Colonic mucosa (tissue), 4 donors: ENCODE measurements at places on chromosomes 3 and 15. TPM values are rescaled to one million over a fixed set of nuclear protein-coding genes. Genes with fewer than 3 reads are reported as not detected.

The CFAP92 gene
- 1.2 TPM for total RNA-seq

The GDPGP1 gene
- total RNA-seq: 14.4 TPM

The ARGFX gene
- total RNA-seq: not detected

The STRIT1 gene
- total RNA-seq: not detected

The ZDHHC23 gene
- total RNA-seq: 33.2 TPM

The PLCD1 gene
- total RNA-seq: 46.8 TPM

The FOXB1 gene
- total RNA-seq: not detected

The FAN1 gene
- total RNA-seq: 12.0 TPM

The PPP1R14D gene
- total RNA-seq: 137 TPM

The UQCRC1 gene
- total RNA-seq: 753 TPM

The GJD2 gene
- not detected for total RNA-seq

The EPHA3 gene
- total RNA-seq: 1.7 TPM

The IP6K1 gene
- 26.8 TPM for total RNA-seq

GRCh38 chr3:156142702-156143101 lies 22.3 kb downstream of the KCNAB1 start:
- DNase-seq: no peak

DNA sequence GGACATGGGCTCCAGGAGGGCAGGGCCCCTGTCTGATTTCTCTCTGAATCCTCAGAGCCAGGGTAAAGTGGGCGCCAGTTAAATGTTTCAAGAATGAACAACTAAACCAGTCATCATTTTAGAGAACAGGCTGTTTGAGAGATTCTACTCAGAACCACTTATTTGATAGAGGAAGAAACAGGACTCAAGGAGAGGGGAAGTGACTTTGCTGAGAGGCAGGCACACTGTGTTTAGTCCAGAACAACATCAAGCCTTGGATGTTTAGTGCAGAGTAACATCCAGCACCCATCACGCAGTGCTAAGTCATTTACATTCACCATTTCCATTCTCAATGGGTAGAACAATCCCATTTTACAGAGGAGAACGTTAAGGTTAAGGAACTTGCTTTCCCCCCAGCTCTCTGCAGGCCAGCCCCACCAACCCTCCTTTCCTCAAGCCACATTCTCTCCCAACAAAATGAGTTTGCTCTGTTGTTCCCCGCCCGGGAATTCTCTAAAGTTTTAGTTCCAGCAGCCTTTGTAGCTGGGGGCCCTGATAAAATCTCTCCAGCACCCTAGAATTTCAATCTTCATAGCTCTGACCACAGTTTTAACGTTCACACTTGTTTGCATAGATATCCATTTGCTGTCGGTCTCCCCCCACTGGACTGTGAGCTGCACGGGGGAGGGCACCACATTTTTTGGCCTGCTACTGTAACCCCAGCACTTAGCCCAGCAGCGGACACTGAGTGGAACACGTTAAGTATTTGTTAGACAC lies 962 bp downstream of the NMNAT3 start:
- DNase-seq: no peak

DNA sequence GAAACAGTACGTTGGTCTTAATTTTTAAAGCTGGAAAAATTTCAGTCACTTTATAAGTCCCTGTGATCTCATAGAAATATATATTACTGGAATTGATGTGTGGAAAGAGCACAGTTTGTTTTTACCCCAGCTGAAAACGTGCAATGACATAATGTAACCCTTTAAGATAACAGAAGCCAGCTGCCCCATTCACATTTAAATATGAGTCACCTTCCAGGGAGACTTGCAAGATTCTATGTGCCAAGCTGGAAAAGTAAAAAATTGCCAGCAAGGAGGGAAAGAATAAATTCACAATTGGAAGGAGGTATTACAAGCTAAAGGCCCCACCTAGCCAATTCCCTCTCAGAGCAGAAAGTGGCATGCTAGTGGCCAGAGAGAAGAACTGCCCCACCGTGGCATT lies 50.2 kb downstream of the SAMMSON start:
- DNase-seq: no peak

GRCh38 chr15:37112971-37113670 lies 12.8 kb upstream of the MEIS2 start:
- DNase-seq: no peak

- no peak for DNase-seq
Observed at GRCh38 chr15:64800476-64800875, 25.0 kb downstream of the PIF1 start.

DNA sequence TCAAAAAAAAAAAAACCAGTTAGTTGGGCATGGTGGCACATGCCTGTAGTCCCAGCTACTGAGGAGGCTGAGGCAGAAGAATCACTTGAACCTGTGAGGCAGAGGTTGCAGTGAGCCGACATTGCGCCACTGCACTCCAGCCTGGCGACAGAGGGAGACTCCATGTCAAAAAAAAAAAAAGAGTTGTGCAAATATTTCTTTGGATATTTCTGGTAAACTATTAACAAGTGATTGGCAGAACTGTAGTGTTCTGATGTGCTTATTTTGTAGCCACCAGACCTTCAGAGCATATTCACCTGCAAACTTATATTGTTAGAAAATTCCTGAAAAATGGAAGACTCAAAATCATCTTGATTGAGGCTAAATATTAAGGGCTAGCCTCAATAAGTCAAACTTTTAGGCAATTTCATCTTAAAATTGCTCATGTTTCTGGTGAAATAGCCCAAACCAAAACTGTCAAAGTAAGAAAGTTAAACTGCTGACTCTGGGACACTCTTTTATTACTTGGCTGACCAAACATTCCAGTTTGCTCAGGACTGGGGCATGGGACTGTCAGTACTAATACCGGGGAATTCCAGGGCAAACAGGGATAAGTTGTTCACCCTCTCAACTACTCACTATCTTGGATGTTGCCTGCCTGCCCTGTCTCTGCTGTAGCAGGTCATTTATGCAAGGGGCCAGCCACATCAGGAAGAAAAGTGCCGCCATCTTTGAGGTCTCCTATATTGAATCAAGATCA lies 37.0 kb downstream of the ABHD2 start:
- no peak for DNase-seq

DNA sequence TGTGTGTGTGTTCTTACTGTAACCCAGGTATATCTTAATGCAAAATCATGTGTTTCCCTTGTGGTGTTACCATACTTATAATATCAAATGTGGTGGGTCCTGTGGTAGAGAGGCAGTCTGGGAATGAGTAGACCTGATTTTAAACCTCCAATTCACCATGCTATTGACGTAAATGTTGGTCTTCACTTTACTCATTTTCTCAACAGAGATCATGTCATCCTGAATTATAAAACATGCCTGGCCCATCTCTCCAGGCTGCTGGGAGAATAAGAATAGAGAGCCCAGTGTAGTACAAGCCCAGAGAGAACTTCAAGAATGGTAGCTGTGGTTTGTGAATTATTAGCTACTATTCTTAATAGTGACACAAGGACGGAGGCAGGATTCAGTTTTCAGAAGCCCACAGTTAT lies 88.1 kb downstream of the MBNL1 start:
- no peak for DNase-seq

GRCh38 chr3:46935168-46935858 lies 41.2 kb downstream of the CCDC12 start:
- no peak for DNase-seq

DNA sequence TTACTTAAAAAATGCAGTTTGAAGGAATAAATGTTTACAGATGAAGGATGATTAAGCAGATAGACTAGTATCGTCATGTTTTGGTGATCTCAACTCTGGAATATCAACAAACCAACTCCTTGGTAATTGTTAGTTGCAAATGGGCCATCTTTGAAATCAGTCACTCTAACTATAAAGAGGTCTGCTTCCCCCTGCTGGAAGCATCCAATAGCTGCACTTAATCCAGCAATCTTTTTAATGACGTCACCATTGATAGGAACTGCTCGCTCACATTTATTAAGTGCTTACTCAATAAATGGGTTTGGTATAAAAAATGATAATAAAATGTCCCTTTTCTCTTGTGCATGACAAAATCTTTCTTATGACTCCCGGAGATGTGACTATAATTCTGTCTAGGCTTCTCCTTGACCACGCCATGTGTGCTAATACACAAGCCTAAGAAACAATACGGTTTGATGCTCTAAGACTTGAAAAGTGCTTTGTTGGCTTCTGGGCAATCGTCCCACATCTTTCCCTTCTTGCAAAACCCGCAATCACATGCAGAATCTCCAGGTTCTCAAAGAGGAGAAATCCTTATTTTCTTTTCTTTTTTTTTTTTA lies 227.6 kb upstream of the POU1F1 start:
- DNase-seq: peak; percentile 29

DNA sequence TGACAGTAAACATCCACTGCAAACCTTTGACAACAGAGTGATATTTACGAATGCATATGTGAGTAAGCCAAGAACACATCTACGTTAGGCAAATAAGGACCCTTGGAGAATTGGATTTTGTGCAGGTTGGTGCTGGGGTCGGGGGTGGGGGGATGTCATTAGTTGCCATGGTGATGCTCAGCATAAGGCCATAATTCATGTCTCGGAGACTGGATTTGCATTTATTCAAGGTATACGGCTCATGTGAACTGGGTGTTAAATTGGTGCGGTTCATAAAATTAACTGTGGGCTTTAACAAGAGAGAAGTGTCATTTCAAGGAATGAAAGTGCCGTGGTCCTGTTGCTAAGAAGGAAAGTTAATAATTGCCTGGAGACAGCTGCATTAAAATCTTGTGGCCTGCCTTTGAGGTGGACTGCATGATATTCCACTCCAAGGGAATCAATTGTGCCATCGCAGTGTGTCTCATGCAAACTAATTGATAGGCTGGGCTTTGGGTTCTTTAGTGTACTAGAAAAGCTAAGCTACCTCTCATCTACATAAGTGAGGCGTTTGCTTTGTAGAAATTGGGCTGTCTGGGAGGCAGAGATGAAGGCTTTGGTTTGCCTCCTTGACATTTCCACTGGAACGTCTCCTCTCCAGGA lies 228.9 kb upstream of the FEZF2 start:
- DNase-seq: no peak

DNA sequence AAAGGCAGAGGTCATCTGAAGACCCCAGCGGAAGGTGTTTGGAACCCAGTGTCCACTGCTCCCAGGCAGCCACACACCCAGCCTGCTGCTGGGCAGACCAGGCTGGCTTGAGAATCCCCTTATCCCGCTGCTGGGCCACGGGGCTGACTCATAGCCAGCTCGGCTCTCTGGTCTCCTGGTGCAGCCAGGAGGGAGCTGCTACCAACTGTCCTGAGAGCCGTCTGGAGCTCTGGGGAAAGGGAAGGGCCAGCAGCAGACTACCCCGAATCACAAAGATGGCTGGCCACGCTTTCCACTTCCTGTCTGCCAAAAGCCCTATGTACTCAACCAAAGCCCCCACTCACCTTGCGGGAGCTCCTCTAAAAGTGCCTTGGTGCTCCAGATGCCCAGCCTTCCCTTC lies 38.3 kb downstream of the WHAMM start:
- DNase-seq: no peak

- DNase-seq: no peak
Observed at GRCh38 chr3:71944482-71945065, 159.6 kb upstream of the PROK2 start.

GRCh38 chr15:58474741-58475323 lies 43.0 kb downstream of the LIPC start:
- no peak for DNase-seq

- DNase-seq: no peak
Observed at GRCh38 chr15:57563416-57563815, 28.3 kb upstream of the MYZAP start.

- no peak for DNase-seq
Observed at GRCh38 chr3:185764163-185764979, 60.5 kb downstream of the IGF2BP2 start.

- no peak for DNase-seq
Observed at GRCh38 chr3:156582532-156583183, 27.7 kb upstream of the SSR3 start.

DNA sequence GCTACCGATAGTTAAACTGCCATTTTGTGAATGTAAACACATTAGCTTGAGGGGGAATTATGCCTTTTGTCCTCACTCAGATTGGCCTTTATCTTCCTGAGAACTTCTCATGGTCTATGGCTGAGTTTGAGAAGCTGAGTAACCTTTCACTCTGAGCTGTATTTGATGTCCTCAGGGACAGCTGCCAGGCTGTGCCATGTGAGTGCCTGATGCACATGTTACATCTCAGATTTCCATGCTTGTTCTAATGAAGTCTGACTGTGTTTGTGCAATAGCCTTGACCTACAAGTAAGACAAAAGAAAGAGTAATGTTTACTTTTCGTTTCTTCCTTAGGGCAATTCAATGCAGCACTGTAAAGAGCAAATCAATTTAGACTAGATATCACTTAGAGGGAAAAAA lies 44.1 kb upstream of the ARL6 start:
- DNase-seq: no peak

DNA sequence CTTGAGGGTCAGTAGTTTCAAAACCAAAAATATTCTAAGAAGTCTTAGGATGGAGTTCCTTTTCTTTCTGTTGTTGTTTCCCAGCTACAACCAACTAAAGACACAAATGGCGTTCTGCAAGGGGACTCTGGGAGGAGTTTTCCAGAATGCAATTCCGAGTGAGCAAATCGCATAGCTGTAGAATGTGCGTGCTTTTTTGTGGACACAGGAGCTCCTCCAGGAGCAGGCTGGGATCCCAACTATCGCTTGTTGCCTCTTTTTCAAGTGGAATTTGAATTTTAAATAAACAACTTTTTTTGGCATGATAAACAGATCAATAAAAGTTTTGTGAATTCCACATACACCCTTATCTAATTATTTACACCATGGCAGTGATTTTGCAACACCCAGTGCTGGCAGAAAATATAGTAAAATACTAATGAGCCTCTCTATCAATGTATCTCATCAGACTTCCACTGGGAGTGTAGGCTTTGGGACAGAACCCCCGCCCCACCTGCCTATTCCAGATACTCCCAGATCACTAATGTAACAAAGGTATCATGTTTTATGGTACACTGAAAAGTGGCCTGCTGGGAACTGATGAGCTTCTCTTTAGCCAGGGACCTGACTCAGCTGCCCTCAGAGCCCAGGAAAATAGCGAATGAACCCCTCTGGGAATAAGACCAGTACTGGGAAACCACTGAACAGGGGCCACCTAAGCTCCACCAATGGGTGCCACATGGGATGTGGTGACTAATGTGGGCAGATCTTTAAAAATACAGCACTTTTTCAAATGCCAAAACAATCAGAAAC lies 66.4 kb downstream of the LMCD1 start:
- DNase-seq: no peak

DNA sequence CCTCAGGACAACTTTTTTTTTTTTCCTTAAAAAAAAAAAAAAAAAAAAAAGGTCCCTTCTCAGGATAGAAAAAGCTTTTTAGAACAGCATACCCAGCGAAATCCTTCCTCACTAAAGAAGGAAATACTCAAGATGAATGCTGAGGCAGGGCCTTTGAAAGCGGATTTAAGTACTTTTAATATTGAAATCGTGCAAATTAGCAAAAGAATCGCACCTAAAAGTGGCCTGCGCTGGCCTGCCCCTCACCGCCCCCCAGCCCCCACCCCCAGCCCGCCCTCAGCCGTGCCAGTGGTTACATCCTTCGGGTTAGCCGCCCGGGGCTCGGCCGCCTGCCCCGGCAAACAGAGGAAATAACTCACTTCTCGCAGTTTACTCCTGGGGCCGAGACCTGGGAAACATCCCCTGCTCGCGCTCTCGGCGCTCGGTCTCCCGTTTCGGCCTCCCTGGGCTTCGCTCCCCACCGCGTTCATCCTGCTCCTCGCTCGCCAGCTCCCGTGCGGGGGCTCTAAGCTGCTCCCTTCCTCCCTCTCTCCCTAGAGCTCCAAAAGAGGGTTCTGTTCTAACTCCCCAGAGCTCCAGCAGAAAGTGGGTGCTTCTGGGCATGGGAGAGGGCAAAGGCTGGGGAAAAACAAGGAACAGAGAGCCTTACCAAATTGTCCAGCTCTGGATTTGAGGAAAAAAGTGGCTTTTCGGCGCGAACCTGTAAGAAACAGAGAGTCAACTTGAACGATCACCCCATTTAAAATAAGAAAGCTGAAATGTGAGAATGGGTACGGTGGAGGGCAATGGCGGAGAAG lies 5.2 kb downstream of the MEIS2 start:
- DNase-seq: no peak

- DNase-seq: no peak
Observed at GRCh38 chr3:58495101-58495500, 3.2 kb downstream of the KCTD6 start.
